ENCODE measurements at places on chromosomes 1 and 21.
A peak's percentile ranks its signal among the peaks of the same experiment; 100 is the strongest.

GRCh38 chr1:41284121-41284520 is 42.0 kb upstream of the SCMH1 start:
- DNase-seq: no peak

GRCh38 chr1:237059244-237059643 is 17.3 kb downstream of the RYR2 start:
- no peak for DNase-seq

GRCh38 chr1:212607913-212608391 is 609 bp upstream of the ATF3 start:
- no peak for DNase-seq

GRCh38 chr1:53521924-53522552 is 62.8 kb downstream of the DMRTB1 start:
- DNase-seq: no peak

- DNase-seq: no peak
Observed at GRCh38 chr1:72724951-72725861, 442.9 kb upstream of the NEGR1 start.

DNA sequence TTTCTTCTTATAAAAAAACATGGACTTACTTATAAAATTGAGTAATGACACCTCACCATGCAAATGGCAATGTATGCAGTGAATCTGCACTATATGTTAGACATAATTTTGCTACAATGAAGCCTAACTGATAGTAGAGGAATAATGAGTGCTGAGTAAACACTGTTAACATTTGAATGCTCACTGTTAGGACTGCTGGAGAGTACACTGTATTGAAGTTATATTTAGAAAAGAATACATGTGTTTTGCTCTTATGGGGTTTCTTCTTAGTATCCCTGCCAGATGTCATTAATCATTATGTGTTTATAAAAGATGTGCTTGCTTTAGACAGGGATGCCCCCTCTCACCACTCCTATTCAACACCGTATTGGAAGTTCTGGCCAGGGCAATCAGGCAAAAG is 111.1 kb upstream of the ZP4 start:
- no peak for DNase-seq

GRCh38 chr1:243898278-243898677 is 48.2 kb upstream of the AKT3 start:
- no peak for DNase-seq

- DNase-seq: no peak
Observed at GRCh38 chr1:172824209-172824608, 165.3 kb downstream of the FASLG start.

DNA sequence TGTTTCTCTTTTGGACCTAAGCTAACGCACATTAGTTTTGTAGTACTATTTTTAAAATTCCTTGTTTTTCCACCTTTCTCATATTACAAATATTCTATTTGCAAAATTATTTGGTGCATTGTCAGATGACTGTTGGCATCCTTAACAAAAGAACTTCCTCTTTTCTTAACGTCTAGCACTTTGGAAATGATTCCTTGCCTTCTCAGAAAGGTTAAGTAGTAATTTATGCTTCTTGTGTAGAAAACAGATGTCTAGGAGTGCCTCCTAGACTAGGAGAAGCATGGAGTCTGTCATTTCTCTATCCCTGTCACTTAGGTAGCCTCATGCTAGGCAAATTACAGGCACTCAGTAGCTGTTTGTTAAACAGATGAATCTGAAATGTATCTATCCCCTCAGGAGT is 64.4 kb downstream of the HSPA13 start:
- DNase-seq: no peak

GRCh38 chr1:103937763-103938357 is 188.2 kb downstream of the AMY1C start:
- DNase-seq: no peak

DNA sequence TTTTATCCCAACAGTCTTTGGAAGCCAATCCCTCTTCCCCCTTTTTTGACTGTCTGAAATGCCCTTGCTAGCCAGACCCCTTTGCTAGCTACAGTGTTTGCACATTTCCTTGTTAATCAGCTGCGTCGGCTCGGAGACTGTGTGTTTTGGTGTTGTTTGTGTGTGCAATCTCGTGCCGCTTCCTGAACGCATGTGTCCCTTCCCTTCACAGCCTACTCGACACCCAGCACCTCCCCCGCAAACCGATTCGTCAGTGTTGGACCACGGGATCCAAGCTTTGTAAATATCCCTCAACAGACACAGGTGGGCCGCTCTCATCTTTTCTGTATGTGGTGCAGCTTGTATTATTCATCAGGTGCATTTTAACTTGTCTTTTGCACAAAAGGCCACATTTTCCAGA is 298.7 kb downstream of the TM2D1 start:
- no peak for DNase-seq

DNA sequence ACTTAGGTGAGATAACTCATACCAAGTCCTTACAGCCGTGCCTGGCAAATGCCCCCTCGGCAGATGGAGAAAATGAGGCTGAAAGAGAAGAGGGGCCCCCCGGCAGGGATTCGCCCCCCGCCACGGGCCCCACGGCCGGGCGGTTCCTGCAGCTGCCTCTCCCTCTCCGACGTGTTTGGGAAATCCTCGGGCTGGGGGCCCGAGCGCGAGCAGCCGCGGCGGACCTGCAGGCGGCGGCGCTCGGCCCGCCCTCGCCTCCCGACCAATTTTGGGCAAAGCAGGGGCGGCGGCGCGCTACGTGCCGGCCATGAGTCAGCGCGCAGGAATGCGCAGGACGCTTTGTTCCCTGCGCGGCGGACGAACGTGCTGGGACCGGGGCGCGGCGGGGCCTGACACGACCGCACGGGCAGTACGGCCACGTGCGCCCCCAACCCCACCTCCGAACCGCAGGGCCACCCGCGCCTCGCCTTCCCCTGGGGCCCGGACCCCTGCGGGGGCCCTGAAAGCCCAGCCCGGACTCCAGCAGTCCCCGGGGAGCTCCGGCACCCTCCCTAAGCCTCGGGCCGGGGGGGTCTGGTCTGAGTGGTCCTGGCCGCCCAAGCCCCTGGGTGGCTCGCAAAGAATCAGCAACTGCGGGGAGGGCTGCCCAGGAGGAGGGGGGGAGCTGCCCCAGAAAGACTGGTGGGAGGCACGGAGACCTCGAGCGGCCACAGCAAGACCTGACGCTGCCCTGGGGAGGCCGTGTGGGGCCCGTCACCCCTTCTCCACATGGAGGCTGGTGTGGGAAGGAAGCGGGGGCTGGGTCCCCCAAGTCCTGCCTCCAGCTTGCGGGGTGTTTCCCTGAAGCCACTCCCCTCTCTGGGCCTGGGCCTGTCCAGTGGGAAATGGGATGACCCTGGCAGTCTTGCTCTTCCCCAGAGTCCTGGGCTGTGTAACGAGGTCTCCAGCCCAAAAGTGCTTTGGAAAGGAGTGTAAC is 11.9 kb upstream of the EDN2 start:
- no peak for DNase-seq

GRCh38 chr1:174998569-174999215 is 1.1 kb upstream of the CACYBP start:
- DNase-seq: peak; percentile 17

DNA sequence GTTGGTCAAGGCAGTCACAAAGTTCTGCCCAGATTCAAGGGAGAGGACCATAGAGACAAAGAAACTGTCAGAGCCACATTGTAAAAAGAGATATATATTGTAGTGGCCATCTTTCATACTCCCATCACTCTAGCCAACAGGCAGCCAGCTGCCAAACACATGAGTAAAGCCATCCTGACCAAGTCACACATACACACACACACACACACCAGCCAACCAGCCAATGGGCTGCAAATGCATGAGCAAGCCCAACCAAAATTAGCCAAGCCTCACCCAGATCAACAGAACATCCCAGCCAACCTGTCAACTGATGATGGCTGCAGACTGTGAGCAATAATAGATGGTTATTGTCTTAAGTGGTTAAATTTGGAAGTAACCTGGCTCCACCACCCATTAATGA is 120.7 kb downstream of the SEC16B start:
- DNase-seq: no peak

DNA sequence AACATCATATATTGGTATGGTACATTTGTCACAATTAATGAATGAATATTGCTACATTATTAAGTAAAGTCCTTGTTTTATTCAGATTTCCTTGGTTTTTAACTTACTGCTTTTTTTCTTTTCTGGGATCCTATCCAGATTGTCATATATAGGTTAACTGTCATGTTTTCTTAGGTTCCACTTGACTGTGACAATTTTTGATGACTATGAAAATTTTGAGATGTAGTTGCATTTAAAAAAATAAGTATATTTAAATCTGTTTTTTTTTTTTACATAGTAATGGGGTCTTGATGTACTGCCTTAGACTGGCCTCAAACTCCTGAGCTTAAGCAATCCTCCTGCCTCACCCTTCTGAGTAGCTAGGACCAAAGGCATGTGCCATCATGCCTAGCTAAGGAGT is 76.8 kb downstream of the ATP6V1G3 start:
- DNase-seq: no peak

DNA sequence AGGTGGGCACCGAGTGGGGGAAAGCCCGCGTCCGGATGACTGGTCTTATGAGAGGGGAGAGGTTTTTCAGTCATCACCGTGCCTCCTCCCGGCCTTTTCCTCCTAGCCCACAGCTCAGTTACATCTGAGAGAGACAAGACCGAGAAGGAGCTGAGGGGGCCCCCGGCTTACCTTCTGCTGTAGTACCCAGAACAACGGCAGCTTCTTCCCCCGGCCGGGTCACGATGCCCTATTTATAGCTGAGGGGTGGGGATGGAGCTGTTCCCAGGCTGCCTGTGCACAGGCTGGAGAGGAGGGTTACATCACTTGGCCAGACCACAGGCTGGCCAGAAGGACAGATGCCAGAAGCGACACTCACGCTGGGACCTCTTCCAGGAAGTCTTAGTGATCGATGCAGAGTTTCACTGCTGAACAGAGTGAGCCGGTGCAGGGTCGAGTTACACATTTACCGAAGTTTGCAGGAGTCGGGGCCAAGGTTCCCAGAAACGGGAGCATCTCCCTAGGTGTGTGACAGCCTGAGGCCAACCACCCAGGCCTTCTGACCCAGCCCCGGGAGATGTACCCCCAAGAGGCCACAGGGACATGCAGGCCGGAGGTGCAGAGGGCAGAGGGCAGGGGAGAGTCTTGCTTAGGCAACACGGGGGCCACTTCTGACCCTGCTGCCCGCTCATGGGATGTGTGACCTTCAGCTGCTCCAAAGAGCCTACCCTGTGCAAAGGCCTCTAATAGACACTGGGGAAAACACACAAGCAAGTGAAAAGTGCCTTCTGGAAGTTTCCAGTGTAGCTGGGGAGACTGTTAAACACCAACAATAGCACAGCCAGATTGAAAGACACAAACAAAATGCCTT is at the start of gene AGT:
Gene AGT (minus strand): TSS at position 208 of the 850 bp plus-strand sequence. CDS start 3,299 bp downstream, outside the sequence.
- DNase-seq: no peak

GRCh38 chr1:154813300-154813816 is 56.7 kb downstream of the KCNN3 start:
- DNase-seq: no peak

DNA sequence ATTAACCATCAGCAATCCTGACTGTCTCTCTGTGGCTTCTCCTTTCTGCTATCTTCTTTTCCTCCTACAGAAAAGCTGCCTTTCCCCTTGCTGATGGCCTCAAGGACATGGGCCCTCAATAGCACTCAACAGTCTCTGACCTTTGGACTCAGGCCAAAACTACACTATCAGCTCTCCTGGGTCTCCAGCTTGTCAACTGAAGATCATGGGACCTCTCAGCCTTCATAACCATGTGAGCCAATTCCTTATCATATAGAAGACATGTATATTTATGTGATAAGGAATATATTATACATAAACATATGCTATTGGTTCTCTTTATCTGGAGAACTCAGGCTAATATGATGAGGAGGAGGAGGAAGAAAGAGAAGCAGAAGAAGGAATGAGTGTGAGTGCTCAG is 91.8 kb upstream of the GJB5 start:
- no peak for DNase-seq

- no peak for DNase-seq
Observed at GRCh38 chr1:222105393-222105737, 363.5 kb upstream of the DUSP10 start.

DNA sequence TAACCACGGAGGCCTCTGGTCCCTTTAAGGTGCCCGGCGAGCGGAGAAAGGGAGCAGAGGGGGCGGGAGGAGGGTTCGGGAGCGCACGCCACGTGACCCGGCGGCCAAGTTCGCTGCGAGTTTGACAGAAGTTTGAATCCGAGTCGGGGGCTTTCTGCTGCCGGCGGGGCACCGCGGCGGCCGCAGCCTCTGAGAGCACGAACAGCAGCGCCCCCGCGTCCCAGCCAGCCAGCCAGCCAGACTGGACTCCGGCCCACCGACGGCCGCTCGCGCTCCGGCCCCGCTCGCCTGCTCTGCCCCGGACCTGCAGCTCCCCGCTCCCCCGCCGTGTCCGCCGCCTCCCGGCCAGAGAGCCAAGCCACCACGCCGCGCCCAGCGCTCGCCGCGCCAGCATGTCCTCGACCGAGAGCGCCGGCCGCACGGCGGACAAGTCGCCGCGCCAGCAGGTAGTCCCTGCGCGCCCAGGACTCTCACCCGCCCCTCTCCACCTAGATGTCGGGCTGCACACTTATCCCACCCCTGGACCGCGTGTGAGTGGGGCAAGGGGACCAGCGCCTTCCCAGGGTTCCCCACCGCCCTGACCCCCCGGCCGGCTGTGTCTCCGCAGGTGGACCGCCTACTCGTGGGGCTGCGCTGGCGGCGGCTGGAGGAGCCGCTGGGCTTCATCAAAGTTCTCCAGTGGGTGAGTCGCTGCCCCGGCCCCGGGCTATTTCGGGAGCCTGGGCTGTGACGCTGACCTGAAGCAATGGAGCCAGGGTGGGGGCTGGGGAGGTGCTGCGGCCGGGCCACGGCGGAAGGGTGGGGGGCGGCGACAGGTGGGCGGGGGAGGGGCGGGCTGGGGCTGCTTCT is at the start of gene SYPL2:
Gene SYPL2 (plus strand): TSS at position 95 of the 849 bp plus-strand sequence. CDS start 298 bp downstream, at position 393.
- DNase-seq: no peak

DNA sequence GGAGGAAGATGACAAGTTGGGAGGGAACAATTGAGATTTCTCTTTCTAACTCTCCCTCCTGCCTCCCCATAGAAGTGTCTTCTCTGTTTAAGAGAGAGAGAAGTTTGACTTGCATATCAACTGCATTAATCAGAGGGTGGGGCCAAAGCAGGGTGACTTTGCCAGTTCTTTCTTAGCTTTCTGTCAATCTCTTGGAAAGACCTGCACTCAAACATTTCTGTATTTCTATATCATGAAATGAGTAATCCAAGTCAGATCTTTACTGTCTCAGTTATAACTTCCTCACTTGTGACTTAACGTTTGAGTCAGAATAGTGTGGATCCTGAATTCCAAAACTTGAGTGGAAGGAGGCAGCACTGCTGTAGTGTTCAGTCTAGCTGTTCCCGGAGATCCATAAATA is 180.8 kb upstream of the KCNK2 start:
- DNase-seq: no peak

- peak; percentile 44 for DNase-seq
Observed at GRCh38 chr1:20359451-20360330, 69.0 kb downstream of the VWA5B1 start.

DNA sequence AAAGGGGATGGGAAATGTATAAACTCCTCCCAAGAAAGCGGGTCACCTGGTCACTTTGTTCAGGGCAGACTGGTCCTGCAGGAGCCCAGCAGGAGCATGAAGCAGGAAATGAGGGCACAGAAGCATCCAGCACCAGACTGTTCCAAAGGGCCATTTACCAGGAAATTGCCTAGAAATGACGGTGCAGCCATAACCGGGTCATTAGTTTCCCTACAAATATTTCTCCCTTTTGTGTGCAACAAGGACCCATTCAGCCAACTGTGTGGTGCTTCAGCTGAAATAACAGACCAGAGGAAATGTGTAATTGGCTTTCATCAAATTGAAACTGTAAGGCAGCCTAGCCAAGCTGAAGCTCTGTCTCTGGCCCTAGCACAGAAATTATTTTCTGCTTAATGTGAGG is 7.6 kb upstream of the CTTNBP2NL start:
- DNase-seq: no peak

All from stimulated activated CD4-positive, alpha-beta T cell treated with anti-CD3 and anti-CD28 coated beads, Interleukin-2, amount 100 ng/mL, for 4 hours (primary cell).